Fibroblast of gingiva (primary cell): ENCODE measurements at places on chromosomes 12 and 14.

GRCh38 chr12:106903241-106903945 is 52.3 kb upstream of the TMEM263 start:
- DNase-seq, result peak; percentile 36

DNA sequence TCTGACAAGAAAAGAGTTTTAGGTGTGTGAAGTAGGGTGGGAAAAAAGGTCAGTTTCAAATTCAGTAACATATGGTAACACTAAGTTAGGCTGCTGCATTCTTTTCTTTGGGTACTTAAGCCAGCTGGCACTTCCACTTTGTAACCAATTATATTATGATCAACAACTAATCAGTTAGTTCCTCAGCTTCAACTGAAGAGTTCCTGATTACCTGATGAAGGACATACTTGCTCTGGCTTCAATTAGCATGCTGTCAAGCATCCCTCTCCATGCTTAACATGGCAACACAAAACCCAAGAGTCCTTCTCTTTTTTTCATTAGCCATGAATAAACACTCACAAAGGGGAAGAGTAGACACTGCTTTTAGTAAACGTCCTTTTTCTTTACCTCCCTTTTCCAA is 6.8 kb upstream of the KANSL2 start:
- no peak for DNase-seq

DNA sequence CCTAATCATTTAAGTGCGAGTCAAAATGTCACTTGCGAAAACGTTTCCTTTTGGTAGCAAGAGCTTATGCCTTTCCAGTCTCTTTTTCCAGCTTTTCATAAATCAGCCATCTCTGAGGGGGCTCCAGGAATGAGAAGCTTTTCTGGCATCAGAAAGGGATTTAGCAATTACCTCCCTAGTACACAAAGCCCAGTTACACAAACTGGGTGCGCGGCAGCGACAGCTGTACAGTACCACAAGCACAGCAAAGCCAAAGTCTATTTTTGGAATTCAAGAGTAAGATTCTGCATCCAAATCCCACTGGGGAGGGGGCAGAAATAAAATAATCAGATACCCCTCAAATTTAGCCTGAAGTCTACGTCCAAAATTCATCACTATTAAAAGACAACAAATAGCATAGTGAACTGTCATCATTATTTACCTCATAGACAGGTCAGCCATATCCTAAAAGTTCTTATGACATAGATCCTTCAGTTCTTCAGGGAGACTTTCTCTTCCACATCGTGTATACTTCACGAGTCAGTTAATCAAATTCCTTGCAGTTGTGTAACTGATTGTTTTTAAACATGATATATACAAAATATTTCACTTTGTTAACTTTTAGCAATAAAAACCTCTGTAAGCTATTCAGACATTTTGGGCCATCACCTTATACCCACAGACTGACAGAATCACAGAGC is 150.8 kb downstream of the TTC7B start:
- DNase-seq, result peak; percentile 12

DNA sequence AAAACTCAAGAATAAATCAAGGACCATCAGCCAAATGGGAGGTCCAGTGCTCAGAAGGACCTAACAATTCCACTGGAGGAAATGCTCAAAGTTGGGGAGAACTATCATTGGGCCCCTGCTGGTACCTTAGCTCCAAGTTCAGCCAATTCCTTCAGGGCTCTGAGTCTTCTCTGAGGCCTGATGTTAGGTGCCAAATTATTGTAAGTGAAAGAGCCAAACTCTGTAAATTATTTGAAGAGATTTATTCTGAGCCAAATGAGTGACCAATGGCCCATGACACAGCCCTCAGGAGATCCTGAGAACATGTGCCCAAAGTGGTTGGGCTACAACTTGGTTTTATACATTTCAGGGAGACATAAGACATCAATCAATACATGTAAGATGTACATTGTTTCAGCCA is 8.2 kb upstream of the TMEM263 start:
- no peak for DNase-seq

- DNase-seq, result no peak
These were observed 163.3 kb upstream of the SLC38A2 start for GRCh38 chr12:46535907-46536306.

DNA sequence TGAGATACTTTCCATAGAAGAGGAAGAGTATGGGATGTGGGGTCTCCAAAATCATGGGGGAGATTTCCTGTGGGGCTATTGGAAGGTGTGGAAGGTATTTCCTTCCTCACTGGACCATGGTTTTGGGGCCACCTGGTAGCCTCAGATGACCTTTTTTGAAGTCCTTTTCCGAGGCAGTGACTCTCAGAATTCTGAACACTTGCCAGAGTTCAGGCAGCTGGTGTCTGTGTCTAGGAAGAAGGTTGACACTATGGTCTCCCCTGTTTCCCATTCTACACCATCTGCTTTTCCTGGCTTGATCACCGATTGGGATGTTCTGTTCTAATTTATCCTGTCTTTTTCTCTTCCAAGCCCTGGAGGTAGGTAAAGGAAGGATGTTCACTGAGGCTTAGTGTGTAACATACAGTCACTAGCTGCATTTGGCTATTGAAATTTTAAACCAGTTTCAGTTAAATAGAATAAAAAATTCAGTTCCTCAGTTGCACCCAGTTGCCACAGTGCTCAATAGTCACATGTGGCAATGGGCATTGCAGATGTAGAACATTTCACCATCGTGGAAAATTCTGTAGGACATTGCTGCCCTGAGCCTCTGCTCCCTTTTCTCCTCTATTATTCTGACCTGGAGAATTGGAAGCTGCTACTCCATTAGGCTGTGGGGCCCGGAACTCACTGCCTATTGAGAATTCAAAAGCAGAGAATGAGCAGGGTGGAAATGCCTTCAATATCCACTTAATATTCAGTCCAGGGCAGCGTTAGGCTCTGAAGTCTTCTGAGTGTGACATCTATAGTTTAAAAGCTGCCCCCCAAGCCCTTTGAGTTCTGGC is 11.0 kb upstream of the PLEKHG3 start:
- no peak for DNase-seq

GRCh38 chr12:120584343-120585149 is 3.3 kb upstream of the POP5 start:
- DNase-seq, result peak; percentile 20

- DNase-seq, result no peak
These were observed 30.6 kb upstream of the NXPH4 start for GRCh38 chr12:57185906-57186508.

- DNase-seq, result no peak
These were observed 47.8 kb downstream of the GIT2 start for GRCh38 chr12:109948368-109948767.

DNA sequence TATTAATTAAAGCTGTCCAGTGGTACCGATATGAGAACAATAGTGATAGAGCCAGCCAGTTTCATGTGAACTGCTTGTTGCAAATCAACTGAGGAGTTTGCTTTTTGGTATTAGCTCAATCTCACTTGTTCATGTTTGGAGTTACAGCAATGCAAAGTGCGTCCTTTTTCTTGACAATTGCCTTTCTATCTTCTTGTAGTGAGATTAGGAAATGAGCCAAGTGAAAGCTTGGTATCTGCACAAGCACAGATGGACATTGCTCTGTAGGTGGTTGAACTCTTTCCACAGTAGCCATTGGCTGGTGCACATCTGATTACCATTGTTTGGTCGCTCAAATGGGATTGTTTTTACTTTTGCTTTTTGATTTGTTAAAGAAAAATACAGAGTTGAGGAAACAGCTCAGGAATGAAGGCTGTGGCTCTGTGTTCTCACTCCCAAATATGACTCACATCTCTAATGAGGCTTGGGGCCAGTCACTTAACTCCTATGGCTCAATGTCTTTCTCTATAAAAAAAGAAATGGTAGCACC is 241.4 kb downstream of the BMP4 start:
- peak; percentile 29 for DNase-seq

- no peak for DNase-seq
These were observed 4.0 kb upstream of the YEATS4 start for GRCh38 chr12:69355363-69356028.

- peak; percentile 75 for DNase-seq
These were observed 4.3 kb downstream of the SLC16A7 start for GRCh38 chr12:59600171-59600570.

GRCh38 chr12:68828672-68829068 is 20.7 kb downstream of the MDM2 start:
- no peak for DNase-seq

- peak; percentile 50 for DNase-seq
These were observed 249.2 kb downstream of the BTG1 start for GRCh38 chr12:91896286-91897024.

DNA sequence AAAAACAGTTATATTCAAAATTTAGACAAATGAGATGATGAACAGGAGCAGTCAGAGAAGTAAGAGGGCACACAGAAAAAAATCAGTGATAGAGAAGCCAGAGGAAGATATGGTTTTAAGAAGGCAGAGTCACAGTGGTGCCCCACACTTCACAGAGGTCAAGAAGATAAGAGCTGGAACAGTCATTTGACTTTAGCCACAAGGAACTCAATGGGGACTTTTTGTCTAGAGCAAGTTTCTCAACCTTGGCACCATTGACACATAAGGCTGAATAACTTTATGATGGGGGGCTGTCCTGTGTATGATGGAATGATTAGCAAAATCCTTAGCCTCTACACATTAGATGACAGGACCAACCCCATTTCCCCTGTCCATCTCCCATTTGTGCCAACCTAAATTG is 172.8 kb upstream of the PLEKHG7 start:
- no peak for DNase-seq

DNA sequence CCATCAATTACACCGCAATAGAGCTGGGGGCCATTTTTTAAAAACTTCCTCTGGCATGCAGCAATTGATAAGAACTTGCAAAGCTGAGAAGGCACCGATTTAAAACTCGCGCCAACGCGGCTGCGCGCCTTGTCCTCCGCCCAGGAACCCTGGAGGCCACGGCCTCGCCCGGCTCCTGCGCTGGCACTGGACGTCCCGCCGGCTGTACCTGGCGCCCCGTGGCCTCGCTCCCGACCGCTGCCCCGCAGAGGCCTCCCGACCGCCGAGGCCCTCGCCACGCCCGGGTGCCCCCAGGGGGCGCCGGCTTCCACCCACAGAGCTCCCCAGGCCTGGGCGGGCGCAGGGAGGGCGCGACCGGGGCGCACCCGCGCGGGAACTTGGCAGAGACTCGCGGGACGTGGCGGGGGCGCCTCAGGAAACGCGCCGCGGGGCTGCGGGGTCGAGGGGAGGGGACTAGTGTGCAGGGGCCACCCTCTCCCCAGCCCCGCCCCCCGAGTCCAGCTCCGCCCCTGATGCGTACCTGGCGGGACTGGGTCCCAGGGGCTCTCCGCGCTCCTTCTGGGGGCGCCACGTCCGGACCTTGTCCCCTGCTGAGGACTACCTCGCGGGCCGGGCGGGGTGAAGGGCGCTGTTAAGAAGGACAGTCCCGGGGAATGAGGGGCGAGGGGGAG is 65.7 kb downstream of the TNFAIP2 start:
- DNase-seq, result no peak

- no peak for DNase-seq
These were observed 85.1 kb downstream of the BORCS5 start for GRCh38 chr12:12441843-12442461.

DNA sequence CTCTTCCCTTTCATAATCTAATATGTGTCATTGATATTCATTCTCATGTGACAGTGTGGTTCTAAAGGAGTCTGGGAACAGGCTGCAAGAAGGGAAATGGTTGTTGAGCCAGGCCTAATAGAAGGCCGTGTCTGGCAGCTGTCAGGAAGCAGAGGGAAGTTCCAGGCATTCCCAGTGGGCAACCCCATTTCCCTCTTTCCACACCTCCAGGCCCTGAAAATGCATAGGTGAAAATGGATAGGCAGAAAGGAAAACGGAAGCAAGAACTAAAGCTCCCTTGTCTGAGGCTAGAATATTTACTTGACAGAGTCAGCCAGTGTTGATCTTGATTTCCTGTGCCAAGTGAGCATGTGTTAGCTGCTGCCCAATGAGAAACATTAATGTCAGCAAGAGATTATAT is 97.7 kb downstream of the PPM1A start:
- DNase-seq, result no peak

- DNase-seq, result peak; percentile 88
These were observed 6.1 kb downstream of the FAM186A start for GRCh38 chr12:50390316-50390741.

GRCh38 chr14:32043624-32044023 is 33.5 kb upstream of the ARHGAP5 start:
- no peak for DNase-seq

- peak; percentile 51 for DNase-seq
These were observed 9.5 kb downstream of the TBX3 start for GRCh38 chr12:114674251-114675047.

DNA sequence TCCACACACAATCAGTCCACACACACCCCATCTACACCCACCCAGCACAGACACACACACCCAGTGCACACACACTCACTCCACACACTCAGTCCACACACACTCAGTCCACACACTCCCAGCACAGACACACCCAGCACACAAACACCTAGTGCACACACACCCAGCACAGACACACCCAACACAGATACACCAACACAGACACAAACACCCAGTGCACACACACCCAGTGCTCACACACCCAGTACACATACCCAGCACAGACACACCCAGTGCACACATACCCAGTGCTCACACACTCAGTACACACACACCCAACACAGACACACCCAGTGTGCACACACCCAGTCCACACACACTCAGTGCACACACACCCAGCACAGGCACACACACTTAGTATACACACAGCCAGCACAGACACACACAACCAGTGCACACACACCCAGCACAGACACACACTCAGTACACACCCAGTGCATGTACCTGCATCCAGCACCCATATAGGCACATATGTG is 63.8 kb downstream of the ADGRD1 start:
- DNase-seq, result no peak

DNA sequence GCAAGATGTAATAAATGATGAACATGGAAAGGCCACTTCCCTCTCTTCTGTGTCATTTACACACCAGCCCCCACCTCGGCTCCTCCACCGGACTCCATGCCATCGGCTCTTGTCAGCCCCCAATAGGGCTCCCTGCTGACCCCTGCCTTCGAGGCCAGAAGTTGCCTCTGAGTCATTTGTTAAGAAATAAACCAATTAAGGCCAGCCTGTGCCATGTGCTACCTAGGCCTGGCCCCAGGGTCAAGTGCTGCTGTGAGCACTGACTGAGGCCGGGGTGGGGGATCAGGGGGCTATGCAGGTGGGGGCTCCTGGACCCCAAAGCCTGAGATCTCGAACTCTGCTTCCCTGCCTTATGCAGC is 53.2 kb downstream of the TESC start:
- DNase-seq, result no peak

DNA sequence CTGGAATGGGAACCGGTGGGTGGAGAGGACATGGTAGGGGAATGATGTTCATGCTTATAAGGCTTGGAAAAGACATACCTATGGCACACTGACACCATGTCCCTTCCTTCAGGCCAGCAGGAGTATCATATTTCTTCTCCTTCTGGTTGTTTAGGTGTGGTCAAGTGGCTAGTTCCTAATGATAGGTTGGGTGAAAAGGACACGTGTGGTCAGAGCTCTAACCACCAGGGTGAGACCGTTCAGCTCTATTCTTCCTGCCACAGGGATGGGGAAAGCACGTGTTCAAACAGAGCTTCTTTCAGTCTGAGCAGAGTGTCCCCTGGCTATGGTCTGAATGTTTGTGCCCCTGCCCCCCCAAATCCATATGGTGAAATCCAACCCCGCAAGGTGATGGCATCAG is 209.1 kb downstream of the PAX9 start:
- DNase-seq, result no peak

GRCh38 chr12:2266666-2267620 is 214.2 kb downstream of the CACNA1C start:
- no peak for DNase-seq

GRCh38 chr14:39426605-39427004 is 5.6 kb downstream of the FBXO33 start:
- DNase-seq, result peak; percentile 74

GRCh38 chr12:70671698-70672097 is 34.5 kb upstream of the PTPRB start:
- DNase-seq, result no peak

GRCh38 chr14:71103662-71104484 is 196.6 kb downstream of the PCNX1 start:
- DNase-seq, result peak; percentile 54
